ENCODE measurements at places on chromosomes 5 and 9. TPM values are rescaled to one million over a fixed set of nuclear protein-coding genes. Genes with fewer than 3 reads are reported as not detected.
A peak's percentile ranks its signal among the peaks of the same experiment; 100 is the strongest.

Gene TIMD4
- total RNA-seq: not detected

DNA sequence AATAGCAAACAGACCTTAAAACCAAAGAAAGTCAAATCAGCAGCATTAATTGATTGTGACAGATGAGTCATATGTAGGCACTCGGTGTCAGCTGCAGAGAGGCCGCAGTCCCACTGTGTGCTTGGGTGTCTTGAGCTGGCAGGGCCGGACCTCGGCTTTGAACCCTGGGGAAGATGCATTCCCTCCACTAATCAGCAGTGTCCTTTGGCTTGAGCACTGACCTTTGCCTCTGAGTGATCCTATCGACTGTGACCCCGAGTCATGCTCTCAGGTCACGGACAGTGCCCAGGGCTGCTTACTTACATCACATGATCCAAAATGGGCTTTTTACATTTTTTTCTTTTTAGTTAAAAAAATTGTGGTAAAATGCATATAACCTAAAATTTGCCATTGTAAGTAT is 188.7 kb downstream of the GADD45G start:
- no peak for DNase-seq
- H3K4me1 ChIP-seq: no peaks in the 10 kb centered on the region
- no peak overlapping the region for H3K27ac ChIP-seq
- H3K27me3 ChIP-seq: no peaks in the 10 kb centered on the region
- no peak overlapping the region for H3K4me3 ChIP-seq
- no peaks in the 10 kb centered on the region for H3K36me3 ChIP-seq

GRCh38 chr9:89992326-89993198 is 387.8 kb downstream of the GADD45G start:
- H3K27ac ChIP-seq: no peak overlapping the region
- H3K4me1 ChIP-seq: no peaks in the 10 kb centered on the region
- H3K36me3 ChIP-seq: no peaks in the 10 kb centered on the region
- H3K4me3 ChIP-seq: no peak overlapping the region

DNA sequence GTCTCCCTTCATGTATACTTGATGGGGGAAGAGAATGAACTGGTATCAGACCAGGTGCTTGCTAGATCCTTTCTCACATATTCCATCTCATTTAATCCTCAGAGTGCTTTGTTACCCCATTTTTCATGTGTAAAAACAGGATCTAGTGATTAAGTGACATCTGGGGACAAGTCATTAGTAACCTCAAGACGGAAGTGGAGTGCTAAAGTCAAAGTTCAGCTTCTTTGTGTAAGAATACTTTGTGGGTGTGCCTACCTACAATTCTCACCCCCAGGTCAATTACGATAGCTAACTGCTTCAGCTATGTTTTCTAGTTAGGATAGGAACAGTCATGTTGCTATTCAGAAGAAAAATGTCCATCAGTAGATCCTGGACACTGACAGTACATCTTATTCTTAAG is 3.1 kb upstream of the FAM120AOS start:
- H3K27me3 ChIP-seq: no peaks in the 10 kb centered on the region
- peaks cover 5% of the 10 kb centered on the region for H3K36me3 ChIP-seq
- no peak overlapping the region for H3K27ac ChIP-seq
- H3K4me1 ChIP-seq: peaks cover 19% of the 10 kb centered on the region

GRCh38 chr5:56026863-56027300 is 32.1 kb upstream of the IL6ST start:
- no peak overlapping the region for H3K27ac ChIP-seq
- H3K36me3 ChIP-seq: no peaks in the 10 kb centered on the region
- H3K4me1 ChIP-seq: no peaks in the 10 kb centered on the region
- H3K4me3 ChIP-seq: no peak overlapping the region
- no peak for DNase-seq

Gene SMIM33
- not detected for total RNA-seq

DNA sequence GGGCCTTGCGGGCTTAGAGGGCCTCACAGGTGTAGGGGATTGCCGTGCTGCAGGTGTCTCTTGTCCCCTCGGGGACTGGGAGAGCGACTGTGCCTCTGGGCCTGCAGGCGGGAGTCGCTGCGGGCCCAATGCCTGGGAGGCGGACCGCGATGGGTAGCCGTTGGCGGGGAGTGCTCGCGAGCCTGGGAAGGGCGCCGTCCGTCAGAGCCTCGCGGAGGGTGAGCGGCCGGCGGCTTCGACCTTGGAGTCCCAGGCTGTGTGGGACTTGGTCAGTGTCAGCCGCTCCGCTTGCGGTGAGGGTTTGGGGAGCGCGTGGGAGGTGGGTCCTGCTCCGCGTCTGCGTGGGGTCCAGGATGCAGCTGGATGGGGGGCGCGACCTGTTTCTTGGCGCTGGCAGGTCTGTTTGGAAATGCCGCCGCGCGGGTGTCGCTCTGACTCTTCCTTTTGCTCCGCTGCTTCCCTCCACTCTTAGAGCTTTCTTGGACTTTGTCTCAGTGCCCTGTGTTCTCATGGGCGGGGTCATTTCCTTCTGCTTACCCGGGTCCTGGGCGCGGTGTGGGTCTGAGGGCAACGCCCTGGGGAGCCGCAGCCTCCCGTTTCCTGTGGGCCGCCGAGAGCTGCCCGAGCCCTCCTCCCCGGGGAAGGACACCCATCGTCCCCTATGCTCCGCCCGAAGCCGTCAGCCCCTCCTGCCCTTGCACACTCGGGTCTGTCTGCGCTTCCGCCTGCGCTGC is 88.9 kb upstream of the CACNA1B start:
- H3K36me3 ChIP-seq: peaks cover 20% of the 10 kb centered on the region
- no peak overlapping the region for H3K4me3 ChIP-seq
- H3K27ac ChIP-seq: no peak overlapping the region
- DNase-seq: no peak

Gene BRD9
- total RNA-seq: 73.7 TPM

DNA sequence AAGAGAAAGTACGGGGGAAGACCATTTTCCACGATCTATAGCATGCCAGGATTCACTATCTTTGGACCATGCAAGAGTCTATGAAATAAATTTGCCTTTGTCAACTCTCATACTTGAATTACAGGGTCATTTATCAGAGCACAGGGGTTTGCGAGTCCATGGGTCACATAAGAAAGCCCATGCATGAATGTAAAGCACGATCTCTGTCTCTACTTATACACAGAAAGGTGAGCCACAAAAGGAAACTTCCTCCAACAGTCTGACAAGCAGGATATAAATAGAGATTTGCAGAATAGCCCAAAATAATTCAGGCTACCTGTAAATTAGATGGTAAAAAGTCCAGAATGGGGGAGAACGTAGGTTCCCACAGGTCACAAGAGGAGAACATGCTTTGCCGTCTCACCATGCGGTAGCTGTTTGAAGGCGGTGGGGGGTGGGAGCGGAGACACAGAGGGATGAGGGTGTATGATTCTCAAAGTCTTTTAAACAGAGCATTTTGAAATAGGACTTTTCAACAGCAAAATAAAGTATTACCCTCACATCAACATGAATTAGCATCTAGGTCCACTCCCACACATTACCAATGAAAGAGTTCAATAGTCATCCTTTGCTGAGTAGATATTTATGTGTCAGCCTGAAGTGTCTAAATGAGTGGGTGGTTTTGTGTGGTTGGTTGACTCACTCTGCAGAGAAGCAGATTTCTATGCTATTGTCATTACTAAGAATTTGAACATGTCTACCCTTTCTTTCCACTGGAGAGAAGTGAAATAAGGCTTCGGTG is 279.7 kb downstream of the EBF1 start:
- no peak overlapping the region for H3K4me3 ChIP-seq
- H3K36me3 ChIP-seq: no peaks in the 10 kb centered on the region
- H3K4me1 ChIP-seq: no peaks in the 10 kb centered on the region
- no peaks in the 10 kb centered on the region for H3K27me3 ChIP-seq
- no peak for DNase-seq

Gene GRXCR2
- not detected for total RNA-seq

Gene CYLC2
- total RNA-seq: not detected

Gene SOHLH1
- not detected for total RNA-seq

Gene MAP3K1
- 6.3 TPM for total RNA-seq

- no peaks in the 10 kb centered on the region for H3K4me1 ChIP-seq
- H3K36me3 ChIP-seq: no peaks in the 10 kb centered on the region
- no peak for DNase-seq
- H3K27ac ChIP-seq: no peak overlapping the region
Measured at GRCh38 chr5:37918424-37918823, 78.6 kb upstream of the GDNF start.

DNA sequence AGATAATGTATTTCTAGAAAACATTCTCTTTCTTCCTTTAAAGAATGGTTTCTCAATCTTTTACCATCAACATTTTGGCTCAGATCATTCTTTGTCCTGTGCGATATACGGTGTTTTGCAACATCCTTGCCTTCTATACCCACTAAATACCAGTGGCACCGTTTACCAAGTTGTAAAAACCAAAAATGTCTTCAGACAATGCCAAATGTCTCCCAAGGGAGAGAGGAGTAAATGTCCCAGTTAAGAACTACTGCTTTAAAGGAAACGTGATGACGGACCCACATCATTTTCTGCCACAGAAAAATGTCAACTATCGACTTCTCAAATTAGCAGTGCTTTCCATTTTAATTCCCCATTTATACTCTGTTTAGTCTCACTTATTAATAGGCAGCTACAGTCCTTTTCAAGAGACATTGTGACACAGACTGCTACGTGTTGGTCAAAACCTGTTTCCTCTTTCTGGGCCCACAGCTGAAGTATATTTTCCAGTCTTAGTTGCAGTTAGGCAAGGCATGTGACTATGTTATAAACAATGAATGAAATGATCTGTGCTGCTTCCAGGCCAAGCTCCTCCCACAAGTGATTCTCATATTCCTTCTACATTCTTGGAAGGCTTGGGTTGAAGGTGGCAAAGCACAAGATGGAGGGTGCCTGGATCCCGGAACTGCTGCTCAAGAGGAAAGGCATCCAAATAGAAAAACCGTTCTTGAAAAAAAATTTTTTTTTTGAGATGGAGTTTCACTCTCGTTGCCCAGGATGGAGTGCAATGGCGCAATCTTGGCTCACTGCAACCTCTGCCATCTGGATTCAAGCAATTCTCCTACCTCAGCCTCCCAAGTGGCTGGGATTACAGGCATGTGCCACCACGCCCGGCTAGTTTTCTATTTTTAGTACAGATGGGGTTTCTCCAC is 8.8 kb downstream of the PRXL2C start:
- no peak overlapping the region for H3K4me3 ChIP-seq
- H3K27me3 ChIP-seq: no peaks in the 10 kb centered on the region

DNA sequence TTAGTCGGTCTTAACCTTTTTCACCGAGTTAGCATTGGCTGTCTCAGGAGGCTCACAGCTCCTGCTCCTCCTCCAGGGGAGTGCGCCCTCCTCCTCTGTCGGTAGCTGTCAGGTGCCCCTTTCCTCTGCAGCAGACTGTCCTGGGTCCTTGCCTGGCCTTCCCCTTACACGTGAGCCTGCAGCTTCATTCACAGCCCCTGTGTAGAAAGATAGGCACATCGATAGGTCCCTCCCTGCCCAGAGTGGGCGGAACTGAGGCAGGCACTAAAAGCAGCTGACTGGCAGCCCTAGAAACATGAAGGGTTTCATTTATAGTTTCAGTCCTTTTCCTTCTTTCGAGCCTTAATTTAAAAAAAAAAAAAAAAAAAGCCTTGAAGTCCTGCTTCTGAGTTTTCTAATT is 17.2 kb downstream of the TENT4A start:
- H3K27me3 ChIP-seq: no peaks in the 10 kb centered on the region
- no peak overlapping the region for H3K4me3 ChIP-seq
- H3K36me3 ChIP-seq: no peaks in the 10 kb centered on the region

Gene MSX2
- total RNA-seq: not detected

DNA sequence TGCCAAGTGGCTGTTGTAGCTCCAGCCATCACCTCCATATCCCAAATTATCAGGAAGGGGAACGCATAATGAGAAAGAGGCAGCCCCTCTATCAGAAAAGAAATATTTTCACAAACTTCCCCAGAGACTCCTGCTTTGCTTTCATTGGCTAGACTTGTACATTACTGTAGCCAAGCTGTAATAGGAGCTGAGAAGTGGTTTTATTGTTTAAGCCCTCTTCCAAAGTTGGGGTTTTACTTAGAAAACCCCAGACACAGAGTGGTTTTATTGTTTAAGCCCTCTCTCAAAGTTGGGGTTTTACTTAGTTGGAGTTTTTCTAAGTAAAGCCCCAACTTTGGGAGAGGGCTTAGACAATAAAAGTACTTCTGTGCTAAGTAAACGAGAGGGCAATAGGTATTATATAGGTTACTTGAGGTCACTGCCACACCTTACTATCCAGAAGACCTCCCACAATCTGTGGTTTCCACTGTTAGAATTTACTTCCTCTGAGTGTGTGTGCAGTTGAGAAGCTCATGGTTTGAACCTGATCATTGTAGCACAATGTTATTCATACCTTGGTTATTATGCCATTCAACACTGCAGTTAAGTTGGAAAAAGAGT is 215.7 kb upstream of the OTULINL start:
- no peaks in the 10 kb centered on the region for H3K27me3 ChIP-seq
- H3K27ac ChIP-seq: no peak overlapping the region
- no peak overlapping the region for H3K4me3 ChIP-seq
- H3K36me3 ChIP-seq: peaks cover 46% of the 10 kb centered on the region

Gene VLDLR
- total RNA-seq: 4.5 TPM

- H3K27me3 ChIP-seq: peaks cover 4% of the 10 kb centered on the region
- H3K36me3 ChIP-seq: no peaks in the 10 kb centered on the region
- H3K4me1 ChIP-seq: no peaks in the 10 kb centered on the region
- H3K27ac ChIP-seq: no peak overlapping the region
- no peak for DNase-seq
- H3K4me3 ChIP-seq: no peak overlapping the region
Measured at GRCh38 chr9:108768744-108769143, 87.0 kb downstream of the ACTL7B start.

DNA sequence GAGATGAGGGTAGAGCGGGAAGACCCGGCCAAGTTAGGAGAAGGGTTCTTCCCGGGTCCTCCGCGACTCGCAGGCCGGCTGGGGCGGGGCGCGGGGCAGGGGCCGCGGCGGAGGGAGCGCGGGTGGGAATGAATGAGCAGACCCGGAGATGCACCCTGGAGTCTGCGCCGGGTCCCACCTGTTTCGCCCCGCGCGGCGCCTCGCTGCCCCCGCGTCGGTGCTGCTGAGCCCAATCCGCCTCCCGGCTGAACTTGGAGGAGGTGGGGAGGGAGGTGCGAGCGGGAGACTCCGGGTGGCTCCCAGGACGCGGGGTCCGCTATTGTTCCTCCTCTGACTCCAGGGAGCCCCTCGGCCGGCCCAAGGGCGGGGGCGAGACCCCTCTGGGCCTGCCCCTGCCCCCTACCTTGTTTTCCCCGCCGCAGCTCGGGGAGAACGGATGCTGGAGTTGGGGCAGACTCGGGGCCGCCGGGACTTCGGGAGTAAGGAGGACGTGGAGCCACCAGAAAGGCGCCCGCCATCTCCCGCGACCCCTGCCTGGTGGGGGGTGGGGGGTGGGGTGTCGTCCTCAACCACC is 659 bp downstream of the RAI14 start:
- H3K36me3 ChIP-seq: no peaks in the 10 kb centered on the region
- H3K4me3 ChIP-seq: peak overlapping the region; percentile 77
- no peaks in the 10 kb centered on the region for H3K27me3 ChIP-seq
- peaks cover 7% of the 10 kb centered on the region for H3K4me1 ChIP-seq
- peak overlapping the region; percentile 55 for H3K27ac ChIP-seq
